Activated CD4-positive, alpha-beta T cell treated with anti-CD3 and anti-CD28 coated beads, Interleukin-2, amount 10 ng/mL, durations not matched to agents 24 days and 14 days (primary cell): ENCODE measurements at places on chromosomes 1 and 21. TPM values are rescaled to one million over a fixed set of nuclear protein-coding genes. Genes with fewer than 3 reads are reported as not detected.
A peak's percentile ranks its signal among the peaks of the same experiment; 100 is the strongest.

DNA sequence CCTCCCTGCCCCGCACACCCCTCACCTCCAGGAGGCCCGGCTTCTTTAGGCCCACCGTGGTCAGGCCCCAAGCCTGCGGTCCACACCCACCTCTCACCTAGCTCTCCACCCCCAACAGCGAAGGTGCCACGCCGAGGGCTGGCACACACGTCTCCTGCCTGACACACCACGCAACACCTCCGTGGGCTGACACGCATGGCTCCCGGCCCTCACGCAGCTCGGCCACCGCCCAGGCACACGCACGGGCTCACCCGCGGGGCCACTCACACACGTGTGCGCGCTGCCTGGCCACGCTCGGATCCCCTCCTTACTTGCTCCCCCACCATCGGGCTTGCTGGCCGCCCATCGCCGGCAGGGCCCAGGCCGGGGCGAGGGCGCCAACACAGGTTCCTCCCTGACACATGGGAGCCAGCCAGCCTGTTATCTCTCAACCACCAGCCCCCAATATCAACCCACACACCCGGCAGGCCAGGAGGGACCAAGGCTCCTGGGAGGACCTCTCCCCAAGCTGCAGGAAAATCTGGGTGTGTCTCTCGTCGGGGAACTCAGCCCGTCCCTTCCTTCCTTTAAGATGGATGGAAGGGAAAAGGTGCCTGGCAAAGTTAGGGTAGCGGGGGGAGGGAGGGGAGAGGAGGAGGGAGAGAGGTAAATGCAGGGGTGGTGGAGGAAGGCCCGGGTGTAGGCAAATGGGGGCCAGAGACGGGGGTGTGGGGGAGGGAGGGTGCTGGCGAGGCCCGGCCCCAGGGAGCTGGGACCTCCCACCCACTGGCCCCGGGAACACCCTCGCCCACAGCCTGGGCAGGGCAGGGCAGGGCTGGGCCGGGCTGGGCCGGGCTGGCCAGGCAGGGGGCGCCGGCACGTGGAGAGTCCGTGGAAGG, 546 bp downstream of the ELOVL1 start:
- peak overlapping the region; percentile 90 for H3K27ac ChIP-seq
- peak overlapping the region; percentile 100 for H3K4me3 ChIP-seq
- no peaks in the 10 kb centered on the region for H3K27me3 ChIP-seq
- peak; percentile 74 for DNase-seq
- H3K36me3 ChIP-seq, result peaks cover 43% of the 10 kb centered on the region
- H3K4me1 ChIP-seq, result peaks cover 32% of the 10 kb centered on the region

DNA sequence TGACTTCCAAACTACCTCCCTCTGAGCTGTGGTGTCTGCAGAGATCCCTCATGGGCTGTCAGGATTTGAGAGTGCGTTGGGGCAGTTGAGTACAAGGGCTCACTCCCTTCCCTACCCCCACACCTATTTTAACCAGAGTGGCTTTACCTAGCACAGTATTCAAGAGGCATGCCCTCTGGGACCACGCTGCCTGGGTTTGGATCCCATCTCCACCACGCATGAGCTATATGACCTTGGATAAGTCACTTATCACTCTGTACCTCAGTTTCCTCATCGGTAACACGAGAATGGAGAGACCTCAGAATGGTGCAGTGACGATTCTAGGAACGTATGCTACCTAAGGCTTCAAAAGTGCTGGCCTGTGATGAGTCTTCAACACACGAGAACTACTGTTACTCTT, 147.3 kb upstream of the WNT4 start:
- no peak for DNase-seq
- H3K4me1 ChIP-seq, result no peaks in the 10 kb centered on the region
- H3K36me3 ChIP-seq, result no peaks in the 10 kb centered on the region
- peaks cover 5% of the 10 kb centered on the region for H3K27me3 ChIP-seq

GRCh38 chr1:114586513-114587047, 5.2 kb upstream of the BCAS2 start:
- H3K27ac ChIP-seq, result no peak overlapping the region
- DNase-seq, result no peak
- no peak overlapping the region for H3K4me3 ChIP-seq

GRCh38 chr1:164618202-164618564, 59.2 kb downstream of the PBX1 start:
- H3K4me1 ChIP-seq, result no peaks in the 10 kb centered on the region
- no peaks in the 10 kb centered on the region for H3K36me3 ChIP-seq
- H3K27ac ChIP-seq, result no peak overlapping the region

GRCh38 chr1:36359383-36359782, 26.3 kb downstream of the STK40 start:
- H3K4me1 ChIP-seq, result peaks cover 16% of the 10 kb centered on the region
- peaks cover 39% of the 10 kb centered on the region for H3K36me3 ChIP-seq
- H3K27me3 ChIP-seq, result no peaks in the 10 kb centered on the region

DNA sequence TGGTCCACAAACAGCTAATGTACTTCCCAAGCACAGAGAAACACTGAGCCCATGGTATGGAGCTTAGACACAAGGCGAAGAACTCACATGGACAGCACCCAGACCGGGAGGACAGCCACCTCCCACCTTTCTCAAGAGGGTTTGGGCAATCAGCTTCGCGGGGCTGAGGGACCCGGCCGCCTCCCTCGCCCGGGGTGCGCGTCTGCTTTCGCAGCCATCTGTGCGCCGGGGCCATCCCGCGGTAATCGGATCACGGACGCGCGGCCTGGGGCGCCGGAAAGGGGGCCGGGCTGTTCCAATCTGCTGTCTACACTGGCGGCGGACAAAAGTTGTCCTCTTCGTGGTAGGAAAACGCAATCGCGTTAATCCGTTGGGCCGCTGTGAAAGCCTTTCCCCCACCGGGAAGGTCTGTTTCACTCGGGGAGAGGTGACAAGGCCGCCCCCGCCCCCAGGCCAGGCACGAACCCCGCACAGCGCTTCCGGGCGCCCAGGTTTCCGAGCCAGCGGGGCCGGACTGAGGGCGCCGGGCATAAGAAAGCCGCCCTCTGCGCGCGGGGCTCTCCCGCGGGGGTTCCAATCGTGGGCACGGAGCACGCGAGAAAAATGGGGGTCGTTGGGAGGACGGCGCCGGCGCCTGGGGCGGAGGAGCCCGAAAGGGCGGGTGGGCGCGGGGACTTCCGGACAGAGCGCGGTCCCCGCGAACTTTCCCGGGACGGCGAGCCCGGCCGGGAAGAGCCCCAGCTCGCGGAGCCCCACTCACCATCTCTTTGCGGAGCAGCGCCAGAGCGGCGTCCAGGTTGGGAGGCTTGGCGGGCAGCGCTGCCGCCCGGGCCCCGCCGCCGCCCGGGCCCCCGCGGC, 664 bp downstream of the FAM89A start:
- H3K27ac ChIP-seq, result no peak overlapping the region
- peaks cover 23% of the 10 kb centered on the region for H3K27me3 ChIP-seq
- peak; percentile 84 for DNase-seq
- H3K4me3 ChIP-seq, result peak overlapping the region; percentile 82

The OR2T11 gene
- total RNA-seq, result not detected in 2 replicates

The APCS gene
- not detected in 2 replicates for total RNA-seq

The SPATA6 gene
- total RNA-seq, result 0.40 and 0.69 TPM in 2 replicates

The PRAMEF5 gene
- not detected in 2 replicates for total RNA-seq

The CRP gene
- not detected in 2 replicates for total RNA-seq

The ADAM30 gene
- total RNA-seq, result not detected in 2 replicates
